ENCODE measurements at places on chromosomes 6 and 20.

DNA sequence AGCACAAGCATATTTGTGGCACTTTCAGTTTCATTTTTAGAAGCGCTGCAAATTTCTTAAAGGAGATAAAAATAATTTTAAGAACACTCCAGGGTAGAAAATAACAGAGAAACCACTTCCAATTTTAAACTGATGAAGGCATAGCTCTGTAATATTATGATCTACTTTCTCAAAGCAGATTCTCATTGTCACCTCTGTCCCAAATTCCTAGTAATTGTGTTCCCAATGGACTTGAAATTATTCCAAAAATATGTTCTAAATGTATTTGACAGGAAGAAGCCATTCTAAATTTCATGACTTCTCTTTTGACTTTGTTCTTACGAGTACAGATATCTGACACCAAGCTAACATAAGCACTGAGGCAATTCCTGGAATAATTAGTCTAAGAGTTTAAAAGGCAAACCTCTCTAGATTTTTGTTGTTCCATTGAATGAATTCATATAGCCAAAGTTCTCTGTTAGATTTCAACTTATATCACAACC, 140.2 kb upstream of the CARMIL1 start:
- peak; percentile 37 for DNase-seq

- no peak for DNase-seq
These were observed 146.8 kb downstream of the TFAP2B start for GRCh38 chr6:50965495-50965894.

- DNase-seq, result no peak
These were observed 47.5 kb upstream of the BCLAF1 start for GRCh38 chr6:136337121-136337520.

- no peak for DNase-seq
These were observed 43.6 kb downstream of the MDGA1 start for GRCh38 chr6:37653933-37654565.

GRCh38 chr20:24915440-24915839, 33.6 kb upstream of the CST7 start:
- no peak for DNase-seq

GRCh38 chr20:32829311-32830005, 9.7 kb downstream of the MAPRE1 start:
- peak; percentile 30 for DNase-seq

DNA sequence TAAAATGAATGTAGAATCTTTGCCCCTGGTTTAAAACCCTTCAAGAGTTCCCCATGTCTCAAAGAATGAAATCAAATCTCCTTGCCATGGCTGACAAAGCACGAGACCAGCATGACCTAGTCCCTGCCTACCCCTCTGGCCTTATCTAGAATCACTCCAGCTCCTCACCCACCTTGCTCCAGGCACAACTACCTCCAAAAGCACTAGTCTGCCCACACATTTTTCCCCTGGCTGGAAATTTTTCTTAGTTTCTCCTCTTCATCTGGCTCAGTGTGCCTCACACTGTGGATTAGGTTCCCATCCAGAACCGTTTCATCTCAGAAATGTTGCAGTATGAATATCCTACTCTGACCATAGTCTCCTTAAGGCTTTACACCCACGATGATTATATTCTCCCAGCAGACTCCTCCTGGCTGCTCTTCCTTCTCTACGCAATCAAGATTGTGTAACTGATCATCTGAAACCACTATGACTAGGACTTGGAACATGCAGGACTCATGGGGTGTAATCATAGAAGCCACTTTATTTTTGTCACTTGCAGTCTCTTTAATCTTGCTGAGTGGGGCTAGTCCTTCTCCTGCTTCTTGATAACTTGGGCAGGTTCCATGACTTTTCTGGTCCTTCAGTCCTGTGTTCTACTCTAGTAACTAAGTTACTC, 7.8 kb upstream of the MRS2 start:
- peak; percentile 93 for DNase-seq

GRCh38 chr6:137697267-137697938, 169.7 kb upstream of the TNFAIP3 start:
- peak; percentile 20 for DNase-seq

- DNase-seq, result peak; percentile 42
These were observed 2.0 kb downstream of the ATXN1 start for GRCh38 chr6:16759181-16759645.

GRCh38 chr20:39298571-39299506, 336.7 kb downstream of the DHX35 start:
- no peak for DNase-seq

GRCh38 chr6:37487591-37488380, 11.9 kb downstream of the CCDC167 start:
- no peak for DNase-seq

GRCh38 chr20:36975099-36975818, 23.8 kb upstream of the SAMHD1 start:
- DNase-seq, result no peak

DNA sequence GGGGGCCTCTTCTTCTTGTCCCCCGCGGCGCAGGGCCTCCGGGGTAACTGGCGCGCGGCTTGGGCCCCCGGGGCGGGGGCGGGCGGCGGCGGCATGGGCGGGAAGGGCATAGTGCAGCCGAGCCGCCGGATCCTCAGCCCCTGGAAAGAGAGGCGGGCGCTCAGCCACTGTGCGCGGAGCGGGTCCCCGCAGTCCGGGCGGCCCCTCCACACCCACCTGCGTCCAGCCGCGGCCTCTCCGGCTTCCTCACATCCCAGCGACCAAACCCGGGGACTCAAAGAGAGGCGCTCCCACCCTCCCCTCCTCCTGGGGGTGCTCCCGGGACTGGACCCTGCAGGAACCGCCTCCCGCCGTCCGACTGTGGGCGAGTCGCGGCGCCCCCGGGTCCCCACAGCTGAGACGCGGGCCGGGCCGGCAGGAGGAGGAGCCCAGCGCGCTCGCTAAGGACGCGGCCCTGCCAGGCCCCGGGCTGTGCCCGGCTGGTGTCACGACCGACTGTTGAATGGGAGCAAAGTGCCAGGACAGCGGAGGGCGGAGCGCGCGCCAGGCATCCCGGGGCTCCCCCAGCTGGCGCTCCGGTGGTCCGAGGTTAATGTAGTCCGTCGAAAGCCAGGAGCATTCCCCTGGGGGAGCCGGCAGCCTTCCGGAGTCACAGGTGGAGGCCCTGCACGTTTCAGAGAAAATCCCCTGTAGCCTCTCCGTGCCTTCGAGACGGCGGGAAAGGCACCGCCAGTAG, at the start of gene PRR18:
Gene PRR18 (minus strand): TSS at position 360 of the 736 bp plus-strand sequence. CDS start 250 bp downstream, at position 110.
- DNase-seq, result no peak

DNA sequence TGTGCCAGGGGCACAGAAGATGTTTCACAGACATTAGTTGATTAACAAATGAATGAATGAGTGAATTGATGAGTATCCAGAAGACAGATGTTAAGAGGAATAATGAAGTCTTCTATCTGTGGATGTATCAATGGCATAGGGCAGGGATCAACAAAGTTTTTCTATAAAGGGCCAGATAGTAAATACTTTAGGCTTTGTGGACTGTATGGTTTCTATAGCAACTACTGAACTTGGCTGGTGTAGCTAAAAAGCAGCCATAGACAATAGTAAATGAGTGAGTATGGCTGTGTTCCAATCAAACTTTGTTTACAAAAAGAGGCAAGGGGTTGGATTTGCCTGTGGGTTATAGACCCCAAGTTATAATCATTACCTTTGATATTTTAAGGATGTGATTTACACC, 144.0 kb downstream of the PRL start:
- no peak for DNase-seq

- no peak for DNase-seq
These were observed 14.4 kb downstream of the PPP1R3G start for GRCh38 chr6:5099537-5099936.

All from fibroblast of gingiva (primary cell).